AML-193 (cell line): ENCODE measurements at places on chromosomes 6 and 20.

- DNase-seq, result peak; percentile 40
Measured at GRCh38 chr6:11434565-11435326, 102.8 kb upstream of the TMEM170B start.

GRCh38 chr6:160455541-160456213 is 107.5 kb downstream of the SLC22A3 start:
- DNase-seq, result peak; percentile 15

DNA sequence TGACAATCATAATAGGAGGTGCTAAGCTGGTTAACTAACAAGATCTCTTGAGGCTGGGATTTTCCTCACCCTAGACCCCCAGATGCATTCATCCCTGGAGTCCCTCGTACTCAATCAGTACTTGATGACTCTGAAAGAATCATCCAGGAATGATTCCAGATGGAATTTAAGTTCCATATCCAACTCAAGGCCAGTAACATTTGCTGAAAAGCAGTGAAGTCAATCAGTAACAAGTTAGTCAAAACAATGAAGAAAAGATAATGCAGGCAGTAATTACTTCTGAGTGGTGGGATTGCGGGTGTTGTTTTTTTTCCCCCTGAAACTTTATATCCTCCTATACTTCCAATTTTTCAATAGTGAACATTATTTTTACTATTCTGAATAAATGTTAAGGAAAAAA is 18.6 kb downstream of the GMDS start:
- no peak for DNase-seq

DNA sequence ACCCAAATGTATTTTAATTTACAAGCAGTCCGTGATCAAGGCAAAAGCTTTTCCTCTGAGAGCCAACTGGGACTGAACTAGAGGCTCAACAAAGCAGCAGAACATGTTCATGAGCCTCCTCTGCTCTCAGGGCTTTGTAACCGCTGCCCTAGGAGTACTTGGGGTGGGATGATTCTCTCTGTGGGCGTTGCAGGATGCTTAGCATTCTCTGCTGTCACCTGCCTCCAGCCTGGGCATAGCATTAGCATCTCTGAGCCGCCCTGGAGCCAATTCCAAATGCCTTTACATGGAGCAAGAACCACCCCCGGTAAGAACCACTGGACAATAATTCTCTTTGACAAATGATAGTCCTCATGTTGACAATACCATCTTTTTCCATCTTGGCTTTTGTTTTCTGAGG is 237.6 kb upstream of the CDH4 start:
- no peak for DNase-seq

GRCh38 chr6:111564482-111564945 is 41.2 kb downstream of the TRAF3IP2 start:
- DNase-seq, result no peak
